ENCODE measurements at places on chromosomes 1 and 21. TPM values are rescaled to one million over a fixed set of nuclear protein-coding genes. Genes with fewer than 3 reads are reported as not detected.

ACTN2 gene
- total RNA-seq = 0.18 TPM

CR1L gene
- total RNA-seq = not detected

AQP10 gene
- total RNA-seq = not detected

CRYAA gene
- total RNA-seq = not detected

FAM131C gene
- total RNA-seq = 0.87 TPM

NUDT4B gene
- total RNA-seq = not detected

WDR4 gene
- 49.8 TPM for total RNA-seq

LCE1B gene
- total RNA-seq = not detected

GRCh38 chr1:197391303-197392226 lies 123.5 kb downstream of the CRB1 start:
- no peak for DNase-seq
- no peak overlapping the region for H3K4me3 ChIP-seq
- peaks cover 26% of the 10 kb centered on the region for H3K4me1 ChIP-seq
- peak overlapping the region; percentile 60 for H3K27ac ChIP-seq

- H3K4me3 ChIP-seq = no peak overlapping the region
- H3K27me3 ChIP-seq = peaks cover 6% of the 10 kb centered on the region
- H3K27ac ChIP-seq = no peak overlapping the region
- no peak for DNase-seq
- no peaks in the 10 kb centered on the region for H3K36me3 ChIP-seq
These were observed 29.9 kb upstream of the COL6A1 start for GRCh38 chr21:45951676-45952075.

DNA sequence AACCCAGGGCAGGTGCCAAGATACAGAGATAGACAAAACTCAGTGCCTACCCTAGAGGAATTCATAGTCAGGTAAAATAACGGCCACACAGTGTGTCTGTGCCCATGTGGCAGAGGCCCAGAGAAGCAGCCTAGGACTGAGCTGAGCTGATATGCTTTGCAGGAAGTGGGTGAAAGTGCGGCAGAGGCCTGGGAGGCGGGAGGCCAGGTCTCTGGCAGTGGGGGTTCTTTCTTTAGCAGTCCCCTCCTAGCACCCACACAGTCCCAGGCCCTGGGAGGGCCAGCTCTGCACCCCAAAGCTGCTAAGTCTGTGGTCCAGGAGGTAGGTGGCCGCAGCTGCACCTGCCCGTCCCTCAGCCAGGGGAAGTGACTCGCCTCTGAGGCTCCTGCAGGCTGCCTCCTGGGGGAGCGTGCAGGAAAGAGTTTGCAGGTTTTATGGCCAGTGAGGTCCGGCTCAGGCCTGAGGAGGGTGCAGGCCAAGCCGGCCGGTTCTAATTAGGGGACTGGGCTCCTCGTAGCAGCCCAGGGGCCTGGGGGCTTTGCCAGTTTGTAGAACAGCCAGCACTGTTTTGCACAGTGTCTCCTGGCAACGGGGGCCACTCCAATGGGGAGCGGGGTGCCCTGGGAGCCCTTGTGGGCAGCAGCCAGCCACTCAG lies 107.9 kb downstream of the SPSB1 start:
- no peaks in the 10 kb centered on the region for H3K36me3 ChIP-seq
- H3K27me3 ChIP-seq = no peaks in the 10 kb centered on the region
- peak; percentile 35 for DNase-seq

DNA sequence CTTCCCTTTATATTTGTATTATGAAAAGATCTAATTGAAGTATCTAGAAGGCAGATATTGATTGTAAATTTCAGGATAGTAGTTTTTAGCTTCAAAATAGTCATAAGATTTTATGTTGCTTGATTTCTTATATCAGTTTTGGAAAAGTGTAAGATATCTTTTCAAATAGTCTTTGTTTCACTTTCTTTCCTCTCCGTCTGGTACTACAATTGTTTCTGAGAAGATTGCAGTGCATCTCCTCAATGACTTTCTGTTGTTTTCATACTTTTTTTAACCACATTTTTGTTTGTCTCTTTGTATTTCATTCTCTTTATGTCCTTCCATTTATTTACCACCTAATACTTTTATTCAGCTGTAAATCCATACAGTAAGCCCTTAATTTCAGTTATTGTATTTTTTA lies 964.6 kb upstream of the B3GALT2 start:
- H3K36me3 ChIP-seq = no peaks in the 10 kb centered on the region
- H3K27me3 ChIP-seq = no peaks in the 10 kb centered on the region
- H3K4me1 ChIP-seq = peaks cover 13% of the 10 kb centered on the region
- H3K4me3 ChIP-seq = peak overlapping the region; percentile 65
- DNase-seq = no peak

- no peaks in the 10 kb centered on the region for H3K27me3 ChIP-seq
- peaks cover 6% of the 10 kb centered on the region for H3K4me1 ChIP-seq
- H3K4me3 ChIP-seq = no peak overlapping the region
- DNase-seq = no peak
- no peak overlapping the region for H3K27ac ChIP-seq
- H3K36me3 ChIP-seq = peaks cover 23% of the 10 kb centered on the region
These were observed 76.7 kb upstream of the ZNF326 start for GRCh38 chr1:89918127-89918793.

DNA sequence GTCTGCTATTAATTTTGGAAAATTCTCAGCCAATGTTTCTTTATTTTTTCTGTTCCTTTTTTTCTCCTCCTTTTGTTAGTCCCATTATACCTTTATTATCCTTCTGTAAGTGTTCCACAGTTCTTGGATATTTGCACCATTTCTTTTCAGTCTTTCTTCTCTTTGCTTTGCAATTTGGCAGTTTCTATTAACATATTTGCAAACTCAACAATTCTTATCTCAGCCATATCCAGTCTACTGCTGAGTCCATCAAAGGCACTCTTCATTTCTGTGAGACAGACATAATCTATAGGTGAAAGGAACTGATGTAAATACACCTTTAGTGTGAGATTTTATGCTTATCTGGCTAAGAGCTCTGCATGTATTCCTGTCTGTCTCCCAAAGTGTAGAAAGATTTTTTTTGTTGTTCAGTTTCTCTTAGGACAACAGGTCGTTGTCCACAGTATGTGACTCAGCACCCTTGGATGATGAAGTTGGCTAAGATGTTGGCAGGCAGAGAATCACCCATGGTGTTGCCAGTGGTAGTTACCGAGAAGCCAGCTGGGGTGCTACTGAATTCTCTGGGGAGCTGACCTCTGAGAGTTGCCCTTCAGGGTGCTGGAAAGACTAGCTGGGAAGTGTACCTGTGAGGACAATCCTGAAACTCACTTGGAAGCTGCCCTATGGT lies 38.4 kb downstream of the LEPR start:
- H3K27ac ChIP-seq = no peak overlapping the region
- H3K4me1 ChIP-seq = peaks cover 23% of the 10 kb centered on the region
- no peak for DNase-seq
- H3K36me3 ChIP-seq = peaks cover 4% of the 10 kb centered on the region

DNA sequence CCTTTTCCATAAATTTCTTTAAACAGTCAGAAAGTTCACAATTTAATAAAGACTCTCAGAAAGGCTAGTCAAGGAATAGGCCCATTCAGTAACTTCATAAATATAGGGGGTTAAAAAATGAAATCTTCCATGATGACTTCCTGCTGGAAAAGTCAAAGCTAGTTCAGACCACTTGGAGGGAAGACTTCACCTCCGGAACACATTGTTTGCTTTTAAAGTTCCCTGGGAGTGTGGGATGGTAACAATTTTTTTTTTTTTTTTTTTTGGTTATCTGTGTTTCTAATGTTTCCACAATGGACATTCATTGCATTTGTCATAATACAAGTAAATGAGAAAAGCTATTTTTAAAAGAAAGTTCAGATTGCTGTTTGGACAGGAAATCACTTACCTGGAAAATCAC lies 18.4 kb upstream of the LAMC2 start:
- H3K27me3 ChIP-seq = no peaks in the 10 kb centered on the region
- no peak overlapping the region for H3K4me3 ChIP-seq
- DNase-seq = no peak
- no peak overlapping the region for H3K27ac ChIP-seq

DNA sequence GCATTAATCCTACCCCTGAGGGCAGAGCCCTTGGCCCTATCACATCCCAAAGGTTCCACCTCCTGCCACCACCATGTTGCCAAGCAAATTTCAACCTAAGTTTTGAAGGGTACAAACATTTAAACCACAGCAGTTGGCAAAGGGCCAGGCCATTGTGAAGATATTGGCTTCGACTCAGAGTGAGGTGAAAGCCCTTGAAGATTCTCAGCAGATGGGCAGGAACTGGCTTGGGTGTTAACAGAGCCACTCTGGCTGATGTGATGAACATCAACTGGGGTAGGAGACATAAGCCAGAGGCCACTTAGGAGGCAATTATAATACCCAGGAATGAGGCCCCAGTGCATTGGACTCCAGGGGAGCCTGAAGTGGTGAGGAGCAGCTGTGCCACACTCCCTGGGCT lies 207.7 kb upstream of the KAZN start:
- no peak overlapping the region for H3K27ac ChIP-seq
- H3K27me3 ChIP-seq = peaks cover 8% of the 10 kb centered on the region
- DNase-seq = no peak

All from activated CD8-positive, alpha-beta T cell treated with anti-CD3 and anti-CD28 coated beads for 36 hours (primary cell).